ENCODE measurements at places on chromosomes 7 and 10. TPM values are rescaled to one million over a fixed set of nuclear protein-coding genes. Genes with fewer than 3 reads are reported as not detected.
A peak's percentile ranks its signal among the peaks of the same experiment; 100 is the strongest.

- no peak for DNase-seq
These were observed 37.2 kb upstream of the PLXDC2 start for GRCh38 chr10:19778996-19779395.

- DNase-seq = no peak
These were observed 29.3 kb downstream of the PTPN12 start for GRCh38 chr7:77566421-77566820.

UPK3B gene
- total RNA-seq = 5.5 TPM

DNA sequence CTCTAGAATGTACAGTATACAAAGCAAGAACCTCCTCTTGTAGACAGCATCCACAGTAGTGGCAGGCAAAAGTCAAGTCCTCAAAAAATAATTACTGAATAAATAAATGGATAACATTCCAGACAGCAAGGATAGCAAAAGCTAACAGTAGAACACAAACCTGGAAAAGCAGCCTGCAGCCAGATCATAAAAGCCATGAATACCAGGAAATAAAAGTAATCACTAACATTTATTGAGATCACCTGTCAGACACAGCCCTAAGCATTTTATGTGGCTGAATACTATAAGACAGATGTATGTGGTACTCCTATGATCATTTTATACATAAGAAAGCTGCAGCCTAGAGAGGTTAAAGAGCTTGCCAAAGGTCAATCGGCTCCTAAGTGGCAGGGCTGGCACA, 34.0 kb downstream of the CUL2 start:
- no peak for DNase-seq

LGI1 gene
- total RNA-seq = not detected

GDF10 gene
- 35.2 TPM for total RNA-seq

DNA sequence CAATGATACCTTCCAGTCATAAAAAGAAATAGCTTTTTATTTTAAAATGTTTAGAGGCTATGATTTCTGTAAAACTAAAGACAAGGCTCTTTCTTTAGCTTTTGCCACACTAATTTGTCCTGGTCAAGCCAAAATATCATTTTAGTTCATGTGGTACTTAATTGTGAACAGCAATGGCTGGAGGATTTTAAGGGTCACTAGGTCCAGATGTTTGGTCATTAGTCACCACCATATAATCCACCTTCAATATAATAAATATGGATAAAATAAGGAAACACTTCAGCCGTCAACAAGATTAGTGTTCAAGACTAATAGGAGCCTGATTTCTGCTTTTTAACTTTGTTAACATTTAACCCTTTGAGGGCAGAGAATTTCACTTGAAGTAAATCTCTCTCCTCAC, 50.0 kb upstream of the HGF start:
- no peak for DNase-seq

- DNase-seq = no peak
These were observed 202.5 kb upstream of the AGK start for GRCh38 chr7:141348728-141349127.

DNA sequence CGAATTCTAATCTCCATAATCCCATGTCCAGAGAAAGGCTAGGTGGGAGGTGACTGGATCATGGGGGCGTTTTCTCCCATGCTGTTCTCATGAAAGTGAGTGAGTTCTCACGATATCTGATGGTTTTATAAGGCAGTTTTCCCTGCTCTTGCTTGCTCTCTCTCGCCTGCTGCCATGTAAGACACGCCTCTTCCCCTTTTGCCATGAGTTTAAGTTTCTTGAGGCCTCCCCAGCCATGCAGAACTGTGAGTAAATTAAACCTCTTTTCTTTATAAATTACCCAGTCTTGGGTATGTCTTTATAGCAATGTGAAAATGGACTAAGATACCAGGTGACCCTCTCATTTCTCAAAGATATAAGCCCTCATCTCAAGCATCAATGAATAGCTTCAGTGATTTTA, 1.1 kb upstream of the ACTA2 start:
- no peak for DNase-seq

DNA sequence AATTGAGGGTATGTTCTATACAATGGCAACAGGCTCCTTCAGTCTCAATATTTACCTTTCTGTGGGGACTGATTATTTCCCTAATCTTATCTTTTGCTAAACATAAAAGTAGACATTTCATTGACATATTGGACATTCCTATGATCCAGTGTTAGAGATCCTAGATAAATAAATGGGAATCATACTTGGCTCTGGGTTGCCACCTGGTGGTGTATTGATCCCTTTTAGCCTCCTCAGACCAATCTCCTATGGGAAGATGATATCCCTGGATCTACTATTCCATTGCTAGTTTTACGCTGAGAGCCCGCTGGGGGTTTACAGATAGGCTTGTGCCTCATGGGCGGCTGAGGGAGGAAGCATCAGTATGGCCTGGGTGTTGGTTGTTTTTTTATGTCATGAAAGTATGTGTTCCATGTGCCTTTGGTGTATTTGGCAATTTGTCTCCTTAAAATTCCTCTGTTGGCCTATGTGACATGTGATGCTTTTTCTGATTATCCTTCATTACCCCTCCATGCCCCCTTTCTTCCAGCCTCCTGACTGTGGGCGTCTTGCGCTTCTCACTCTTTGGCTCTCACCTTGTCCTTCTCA, 18.8 kb downstream of the CELF2 start:
- DNase-seq = no peak

DNA sequence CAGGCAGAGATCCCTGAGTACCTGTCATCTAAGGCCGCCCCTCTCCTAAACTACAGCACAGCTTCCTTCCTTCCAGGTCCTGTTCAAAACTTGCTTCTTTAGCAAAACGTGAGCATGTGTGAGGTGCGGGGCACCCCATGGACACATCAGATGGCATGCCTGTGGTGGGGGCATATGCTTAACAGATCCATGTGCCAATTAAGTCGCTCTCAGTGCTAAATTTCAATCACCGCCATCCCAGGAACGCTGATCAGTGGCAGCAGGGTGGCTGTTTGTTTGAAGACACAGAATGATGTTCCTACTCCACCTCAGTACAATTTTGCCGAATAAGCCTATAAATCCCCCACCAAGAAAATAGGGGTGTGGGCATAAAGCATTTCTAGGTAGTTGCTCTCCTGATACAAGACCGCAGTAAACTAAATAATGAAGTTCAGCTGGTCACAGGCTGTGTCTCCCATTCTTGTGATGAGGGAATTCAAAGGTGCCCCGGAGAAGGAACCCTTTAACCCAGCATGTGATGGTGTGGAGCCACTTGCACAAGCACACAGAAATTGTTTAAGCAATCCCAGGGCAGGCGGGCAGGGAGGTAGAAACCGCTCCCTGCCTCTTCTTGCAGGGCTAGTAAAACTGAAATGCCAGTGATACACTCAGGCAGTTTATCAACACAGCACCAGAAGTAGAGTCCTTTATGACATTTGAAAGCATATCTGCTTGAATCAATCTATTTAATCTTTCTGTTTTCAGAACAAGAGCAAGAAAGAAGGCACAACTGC, 205.7 kb downstream of the SORCS1 start:
- peak; percentile 52 for DNase-seq

DNA sequence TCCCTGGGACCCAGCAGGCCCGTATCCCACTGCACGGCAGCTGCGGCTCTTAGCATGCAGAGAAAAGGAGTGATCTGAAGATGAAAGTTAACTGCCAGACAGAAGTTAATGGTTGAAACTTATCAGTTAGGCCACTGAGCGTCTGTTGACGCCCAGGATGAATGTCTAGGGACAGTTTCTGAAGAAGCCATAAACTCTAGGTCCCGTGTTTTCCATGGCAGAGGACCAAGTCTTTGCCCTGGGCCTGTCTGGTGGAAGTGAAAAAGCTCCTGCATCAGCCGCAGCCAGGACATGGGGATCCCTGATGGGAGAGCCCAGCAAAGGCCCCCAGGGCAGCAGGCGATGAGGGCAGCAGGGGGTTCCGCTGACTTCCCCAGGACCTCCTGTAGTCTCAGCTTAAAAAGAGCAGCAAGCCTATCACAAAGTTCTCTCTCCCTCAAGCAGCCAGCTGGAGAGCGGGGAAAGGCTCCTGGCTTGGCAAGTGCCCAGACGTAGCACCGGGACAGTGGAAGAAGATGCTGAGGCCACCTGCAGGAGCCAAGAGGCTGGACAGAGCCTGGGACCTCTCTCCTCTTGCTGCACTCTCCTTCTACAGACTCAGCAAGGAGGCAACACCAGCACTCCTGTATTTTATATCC, 79.6 kb downstream of the TNS3 start:
- DNase-seq = no peak

GRCh38 chr10:63431962-63432797, 33.6 kb downstream of the JMJD1C start:
- DNase-seq = no peak

HOXA2 gene
- 0.61 TPM for total RNA-seq

- DNase-seq = no peak
These were observed 84.4 kb downstream of the SLIT1 start for GRCh38 chr10:97101166-97101940.

DNA sequence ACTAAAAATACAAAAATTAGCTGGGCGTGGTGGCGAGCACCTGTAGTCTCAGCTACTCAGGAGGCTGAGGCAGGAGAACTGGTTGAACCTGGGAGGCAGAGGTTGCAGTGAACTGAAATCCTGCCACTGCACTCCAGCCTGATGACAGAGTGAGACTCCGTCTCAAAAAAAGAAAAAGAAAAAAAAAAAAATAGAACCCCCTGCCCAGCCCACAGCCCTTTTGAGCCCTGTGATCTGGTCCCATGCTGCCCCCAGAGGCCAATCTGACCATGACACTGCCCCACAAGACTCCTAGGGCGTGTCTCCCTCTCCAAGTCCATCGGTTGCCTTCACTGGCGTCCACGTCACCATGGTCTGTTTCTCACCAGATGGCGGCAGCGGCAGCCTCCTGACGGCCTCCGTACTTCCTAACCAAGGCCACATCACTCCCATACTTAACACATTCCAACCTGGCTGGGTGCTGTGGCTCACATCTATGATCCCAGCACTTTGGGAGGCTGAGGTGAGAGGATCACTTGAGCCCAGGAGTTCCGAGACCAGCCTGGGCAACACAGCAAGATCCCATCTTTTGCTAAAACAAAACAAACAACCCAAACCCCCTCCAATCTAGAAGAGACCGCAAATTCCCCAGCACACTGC, 18.0 kb downstream of the STX1A start:
- DNase-seq = no peak
